ENCODE measurements at places on chromosomes 6 and 20.

DNA sequence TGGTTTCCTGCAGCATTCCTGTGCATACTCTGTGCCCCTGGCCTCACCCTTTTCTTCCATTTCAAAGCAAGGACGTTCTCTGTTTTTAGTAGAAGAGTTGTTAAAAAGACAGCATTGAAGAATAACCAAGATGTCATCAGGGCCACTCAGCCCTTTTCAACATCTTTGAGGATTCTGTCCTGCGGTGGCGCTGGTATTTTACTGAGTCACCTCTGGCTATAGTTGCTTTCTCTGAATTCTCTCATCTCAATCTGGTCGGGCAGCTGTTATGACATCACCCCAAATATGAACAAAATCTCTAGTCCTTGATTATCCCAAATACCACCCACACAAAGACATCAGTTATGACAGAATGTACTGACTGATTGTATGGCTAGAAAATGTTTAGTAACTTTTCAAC lies 204.2 kb downstream of the GRIK2 start:
- no peak for DNase-seq

DNA sequence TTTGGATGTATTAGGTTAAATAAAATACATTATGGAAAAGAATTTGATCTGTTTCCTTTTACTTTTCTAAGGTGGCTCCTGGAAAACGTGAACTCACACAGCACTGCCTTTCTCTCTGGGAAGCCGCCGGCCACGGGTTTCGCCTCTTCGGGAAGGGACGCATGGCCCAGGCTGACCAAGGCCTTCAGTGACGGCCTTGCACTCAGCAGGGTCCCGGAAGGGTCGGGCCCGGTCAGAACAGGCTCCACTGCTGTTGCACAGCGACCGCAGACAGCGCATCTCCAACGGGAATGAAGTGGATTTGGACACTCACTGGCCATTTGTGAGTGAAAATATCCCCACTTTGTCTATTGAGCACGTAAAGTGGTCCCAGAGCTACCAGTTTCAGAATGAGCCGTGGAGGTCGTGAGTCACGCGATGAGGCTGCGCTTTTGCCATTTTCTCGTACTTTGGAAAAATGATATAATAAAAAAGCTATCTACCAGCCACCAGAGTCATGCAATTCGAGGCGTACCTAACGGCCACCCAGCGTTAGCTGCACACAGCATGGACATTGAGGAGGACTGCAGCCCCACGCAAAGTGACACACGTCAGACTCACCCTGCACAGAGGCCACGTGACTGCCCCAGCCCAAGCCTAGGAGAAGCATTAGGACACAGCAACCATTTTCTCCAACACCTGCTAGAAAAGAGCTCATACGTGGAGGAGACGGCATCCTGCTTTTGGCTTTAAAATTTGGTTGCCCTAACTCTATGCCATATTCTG lies 244.3 kb downstream of the TTLL2 start:
- DNase-seq, result no peak

- DNase-seq, result no peak
These were observed 45.6 kb upstream of the IPCEF1 start for GRCh38 chr6:154402081-154402780.

- no peak for DNase-seq
These were observed 41.3 kb downstream of the RSPH3 start for GRCh38 chr6:158958504-158959386.

DNA sequence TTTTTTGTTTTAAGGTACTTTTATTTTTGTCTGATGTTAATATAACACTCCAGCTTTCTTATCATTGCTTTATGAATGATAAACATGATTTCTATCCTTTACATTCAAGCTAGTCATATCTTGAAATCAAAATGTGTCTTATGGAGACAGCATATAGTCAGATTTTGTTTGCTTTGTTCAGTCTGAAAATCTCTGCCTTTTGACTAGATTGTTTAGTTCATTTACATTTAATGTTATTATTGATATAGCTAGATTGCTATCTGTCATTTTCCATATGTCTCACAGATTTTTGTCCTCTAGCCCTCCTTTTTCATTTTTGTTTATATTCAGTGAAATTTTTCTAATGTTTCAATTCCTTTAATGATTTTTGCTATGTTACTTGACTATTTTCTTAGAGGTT lies 332.8 kb downstream of the SMOC2 start:
- no peak for DNase-seq

DNA sequence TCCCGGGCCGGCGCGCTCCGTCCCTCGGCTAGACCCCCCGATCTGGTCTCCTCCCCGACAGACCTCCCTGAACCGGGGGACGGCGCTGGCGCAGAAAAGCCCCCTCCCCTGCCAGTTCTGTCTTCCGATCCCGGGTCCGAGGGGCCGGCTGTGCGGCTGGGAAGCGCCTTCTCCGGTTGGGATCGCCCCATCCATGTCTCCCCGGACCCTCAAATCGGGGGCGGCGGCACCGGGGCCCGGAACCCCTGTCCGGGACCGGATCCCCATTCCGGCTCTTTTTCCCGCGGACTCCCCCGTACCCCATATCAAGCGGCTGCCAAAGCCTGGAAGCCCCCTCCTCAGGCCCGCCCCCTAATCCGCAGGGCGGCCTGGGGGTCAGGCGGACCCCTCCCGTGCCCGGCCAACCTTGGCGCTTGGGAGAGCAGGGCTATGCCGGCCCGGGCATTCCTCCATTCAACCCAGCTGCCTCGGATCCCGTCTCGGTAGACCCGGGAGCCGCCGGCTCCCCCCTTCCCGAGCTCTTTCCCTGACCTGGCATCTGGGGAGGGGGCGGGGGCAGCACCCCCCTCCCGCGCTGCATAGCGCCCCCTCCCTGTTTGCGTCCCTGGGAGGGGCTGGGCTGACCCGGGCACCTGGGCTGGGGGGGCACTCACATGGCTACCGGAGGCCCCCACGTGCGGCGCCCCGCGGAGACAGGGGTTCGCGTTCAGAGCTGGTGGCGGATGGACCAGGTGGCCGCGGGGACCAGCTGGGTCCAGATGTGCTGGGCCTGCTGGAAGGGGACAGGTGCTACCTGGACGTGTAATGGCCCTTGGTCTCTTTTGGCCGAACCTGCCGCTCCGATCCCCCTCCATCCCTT lies 643 bp downstream of the DLGAP4 start:
- no peak for DNase-seq

- no peak for DNase-seq
These were observed 536 bp upstream of the RAET1G start for GRCh38 chr6:149923327-149923986.

GRCh38 chr6:104729433-104729832 lies 130.3 kb downstream of the HACE1 start:
- no peak for DNase-seq

DNA sequence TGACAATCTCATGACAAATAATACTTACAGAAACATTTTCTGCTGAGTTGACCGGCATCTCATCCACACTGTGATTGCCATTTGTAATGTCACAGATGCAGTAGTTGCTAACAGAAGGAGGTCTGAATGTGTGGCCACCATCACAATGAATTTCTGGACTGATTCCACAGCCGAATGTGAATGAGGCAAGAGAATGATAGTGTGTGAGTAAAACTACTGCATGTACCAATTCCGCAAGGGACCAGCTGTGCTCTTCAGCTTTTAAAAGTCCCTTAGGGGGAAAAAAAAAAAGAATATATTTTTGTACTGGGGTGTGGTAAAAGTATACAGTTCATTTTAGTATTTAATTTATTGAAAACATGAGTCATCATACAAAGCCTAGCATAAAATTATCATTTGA lies 96.2 kb downstream of the SESN1 start:
- no peak for DNase-seq

DNA sequence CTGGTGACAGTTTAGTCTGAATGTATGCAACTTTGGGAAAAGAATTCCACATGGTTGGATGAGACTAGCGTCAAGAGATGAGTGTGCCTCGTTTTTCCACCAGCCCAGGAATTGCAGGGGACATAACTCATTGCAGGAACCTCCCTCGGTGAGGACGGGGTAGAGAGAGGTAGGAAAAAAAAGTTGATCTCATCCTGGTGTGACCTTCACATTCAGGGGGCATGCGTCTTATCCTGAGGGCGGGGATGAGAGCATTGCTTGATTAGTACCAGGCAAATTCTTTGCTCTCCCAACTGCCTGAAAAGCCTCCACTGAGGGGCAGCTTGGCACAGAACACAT lies 11.8 kb downstream of the TLDC2 start:
- no peak for DNase-seq

GRCh38 chr6:132484680-132485018 lies 28.3 kb downstream of the STX7 start:
- no peak for DNase-seq

- DNase-seq, result no peak
These were observed 16.1 kb downstream of the CDK19 start for GRCh38 chr6:110799189-110799588.

GRCh38 chr6:45956663-45957062 lies 59.0 kb downstream of the CLIC5 start:
- no peak for DNase-seq

- no peak for DNase-seq
These were observed 578 bp downstream of the RGL2 start for GRCh38 chr6:33297956-33298772.

GRCh38 chr6:97656236-97656635 lies 373.2 kb upstream of the MMS22L start:
- DNase-seq, result no peak

DNA sequence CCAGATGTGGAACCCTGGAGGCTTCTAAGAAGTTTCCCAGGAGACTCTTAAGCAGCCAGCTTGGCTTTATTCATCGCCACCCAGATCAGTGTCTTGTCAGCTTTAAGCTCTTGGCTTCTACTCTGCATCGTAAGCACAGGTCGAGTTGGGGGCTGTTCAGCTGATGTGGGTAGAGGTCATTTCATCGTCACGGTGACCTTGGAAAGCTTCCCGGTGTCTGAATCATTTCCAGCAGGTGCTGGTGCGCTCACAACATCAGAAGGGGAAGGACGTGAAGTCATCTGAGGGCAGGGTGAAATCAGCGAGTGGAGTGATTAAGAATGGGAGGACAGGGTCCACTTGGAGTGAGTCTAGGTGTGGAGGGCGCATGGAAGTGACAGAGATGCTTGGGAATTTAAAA lies 112.6 kb downstream of the SASH1 start:
- DNase-seq, result no peak

- no peak for DNase-seq
These were observed 289.5 kb downstream of the ESR1 start for GRCh38 chr6:152096863-152097496.

GRCh38 chr6:150491811-150492172 lies 107.9 kb upstream of the PLEKHG1 start:
- no peak for DNase-seq

DNA sequence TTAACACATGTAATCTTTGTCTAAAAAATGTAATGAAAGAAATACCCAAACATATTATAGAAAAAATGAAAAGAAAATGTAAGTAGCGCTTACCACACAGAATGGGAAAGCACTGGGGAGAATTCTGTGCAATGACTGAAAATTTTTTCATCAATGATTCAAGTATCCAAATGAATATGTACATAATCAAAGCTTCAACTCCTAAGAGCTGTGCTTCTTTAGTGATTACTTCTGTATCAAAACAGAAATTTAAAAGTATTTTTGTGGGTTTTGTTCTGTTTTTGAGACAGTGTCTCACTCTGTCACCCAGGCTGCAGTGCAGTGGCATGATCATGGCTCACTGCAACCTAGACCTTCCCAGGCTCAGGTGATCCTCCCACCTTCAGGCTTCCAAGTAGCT lies 13.7 kb downstream of the LMBRD1 start:
- no peak for DNase-seq

GRCh38 chr6:90079560-90080490 lies 185.6 kb downstream of the GJA10 start:
- DNase-seq, result no peak

DNA sequence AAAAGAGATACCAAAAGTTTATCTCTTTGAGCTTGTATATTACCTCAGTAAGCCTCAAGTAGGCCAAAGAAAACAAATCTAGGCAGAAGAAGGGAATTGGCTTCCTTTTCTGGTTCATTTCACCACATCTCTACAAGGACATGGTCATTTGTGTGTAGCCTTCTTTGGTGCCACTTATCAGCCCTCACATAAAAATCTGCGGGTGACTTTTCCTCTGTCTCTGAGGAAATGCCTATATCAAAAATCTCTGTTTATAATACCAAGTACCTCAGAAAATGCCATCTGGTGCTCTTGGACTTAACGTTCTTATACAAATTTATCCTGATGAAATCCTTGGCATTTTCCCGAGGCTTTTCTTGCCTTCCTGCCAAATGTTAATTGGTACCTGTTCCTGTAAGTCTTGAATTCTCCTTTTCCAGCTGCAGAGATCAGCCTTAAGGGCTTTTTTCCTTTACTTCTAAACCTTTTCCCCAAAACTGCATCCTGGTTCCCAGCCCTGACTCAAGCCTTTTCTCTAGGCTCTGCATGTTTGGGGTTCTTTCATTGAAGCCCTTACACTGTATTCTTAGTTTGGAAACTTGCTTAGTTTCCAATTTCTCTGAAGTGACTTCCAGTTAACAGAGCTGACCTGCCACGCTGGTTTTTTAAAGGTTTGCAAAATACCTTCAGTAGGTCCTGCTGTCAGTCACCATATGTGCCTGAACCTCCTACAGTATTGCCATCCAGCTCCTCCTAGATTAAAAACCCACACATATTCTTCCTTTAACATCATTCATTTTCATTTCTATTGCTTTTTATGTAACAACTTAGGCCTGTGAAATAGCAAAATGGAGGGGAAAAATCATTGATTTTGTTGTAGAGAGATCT lies 191.2 kb upstream of the PREP start:
- no peak for DNase-seq

GRCh38 chr6:166989427-166990032 lies 9.7 kb upstream of the CEP43 start:
- DNase-seq, result peak; percentile 38

DNA sequence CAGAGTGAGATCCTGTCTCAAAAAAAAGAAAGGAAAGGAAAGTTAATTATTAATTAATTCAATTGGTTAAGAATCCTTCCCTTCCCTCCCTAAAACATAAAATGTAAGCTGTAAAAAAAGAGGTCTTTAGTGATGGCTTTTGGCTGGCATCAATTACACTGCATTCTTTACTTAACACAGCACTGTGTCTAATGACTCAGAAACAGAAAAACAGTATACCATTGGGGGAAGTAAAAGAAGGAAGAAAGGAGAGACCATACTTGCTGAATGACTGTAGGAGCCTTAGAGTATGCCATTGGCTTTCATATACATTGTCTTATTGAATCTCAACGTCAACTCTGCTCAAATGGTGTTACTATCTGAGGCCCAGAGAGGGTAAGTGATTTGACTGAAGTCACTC lies 18.3 kb upstream of the CITED2 start:
- DNase-seq, result no peak

GRCh38 chr6:41049521-41049920 lies 3.5 kb upstream of the APOBEC2 start:
- DNase-seq, result no peak

Data from activated CD4-positive, alpha-beta T cell treated with anti-CD3 and anti-CD28 coated beads for 24 hours (primary cell).